NCI-H446 (cell line): ENCODE measurements at places on chromosomes 2 and 18.
A peak's percentile ranks its signal among the peaks of the same experiment; 100 is the strongest.

DNA sequence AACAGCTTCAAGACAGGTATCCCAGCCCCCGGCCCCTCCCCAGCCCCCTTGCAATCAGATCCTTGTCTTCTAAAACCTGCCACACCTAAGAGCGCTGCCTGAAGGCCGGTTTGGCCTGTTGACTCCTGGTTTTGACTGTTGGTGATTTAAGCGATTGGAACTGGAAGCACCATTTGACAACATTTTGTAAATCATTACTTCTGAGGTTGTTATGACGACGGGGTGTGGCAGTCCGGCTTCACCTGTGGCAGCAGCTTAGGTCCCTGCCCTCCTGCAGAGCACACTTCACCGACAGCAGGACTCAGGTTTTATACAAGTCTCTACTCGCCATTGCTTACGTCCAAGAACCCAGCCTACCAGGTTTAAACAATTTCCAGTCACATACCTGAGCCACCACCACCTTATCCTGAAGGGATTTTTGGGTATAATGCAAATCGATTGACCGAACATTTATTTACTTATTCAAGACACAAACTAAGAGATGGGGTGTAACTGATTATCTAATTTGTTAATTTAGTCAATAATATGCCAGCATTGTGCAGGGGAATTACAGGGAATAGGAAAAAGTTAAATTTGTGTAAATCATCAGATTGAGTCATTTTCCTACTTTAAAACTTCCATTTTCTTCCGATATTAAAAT is 707 bp upstream of the DGUOK start:
- no peak for DNase-seq

DNA sequence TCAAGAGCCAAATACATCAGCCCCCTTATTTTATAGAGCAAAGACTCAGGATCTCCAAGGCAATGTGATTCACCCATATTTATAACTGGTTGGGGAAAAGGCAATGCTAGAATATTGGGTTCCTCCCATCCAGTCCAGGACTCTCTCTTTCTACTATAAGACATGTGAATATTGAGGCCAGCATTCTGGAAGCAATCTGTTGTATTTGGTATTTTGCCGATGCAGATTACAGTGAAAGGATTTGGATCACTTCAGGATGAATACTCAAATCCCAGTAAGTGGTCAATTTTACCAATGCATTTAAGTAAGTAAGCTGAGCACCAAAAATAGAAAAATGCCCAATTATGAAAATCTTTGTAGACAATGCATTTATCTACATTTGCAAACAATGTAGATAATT is 1834.7 kb upstream of the PIK3C3 start:
- no peak for DNase-seq

DNA sequence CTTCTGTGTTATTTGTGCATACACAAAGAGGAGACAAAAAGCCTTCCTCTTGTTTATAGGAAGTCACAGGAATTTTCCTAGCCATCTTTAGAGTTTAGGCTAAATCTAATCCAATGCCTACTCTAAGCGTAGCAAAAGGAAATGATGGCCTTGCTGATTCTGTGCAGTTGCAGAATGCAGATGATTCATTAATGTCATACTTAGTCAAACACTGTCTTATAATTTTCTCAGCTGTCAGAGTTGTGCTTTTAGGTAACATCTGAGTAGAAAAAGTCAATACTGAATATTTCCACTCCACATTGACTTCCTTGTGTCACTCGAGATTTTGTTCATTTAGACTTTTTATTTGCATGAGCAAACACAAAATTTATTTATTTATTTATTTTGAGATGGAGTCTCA is 157.9 kb upstream of the FOSL2 start:
- no peak for DNase-seq

- DNase-seq, result no peak
Measured at GRCh38 chr2:21256006-21256405, 132.2 kb downstream of the TDRD15 start.

DNA sequence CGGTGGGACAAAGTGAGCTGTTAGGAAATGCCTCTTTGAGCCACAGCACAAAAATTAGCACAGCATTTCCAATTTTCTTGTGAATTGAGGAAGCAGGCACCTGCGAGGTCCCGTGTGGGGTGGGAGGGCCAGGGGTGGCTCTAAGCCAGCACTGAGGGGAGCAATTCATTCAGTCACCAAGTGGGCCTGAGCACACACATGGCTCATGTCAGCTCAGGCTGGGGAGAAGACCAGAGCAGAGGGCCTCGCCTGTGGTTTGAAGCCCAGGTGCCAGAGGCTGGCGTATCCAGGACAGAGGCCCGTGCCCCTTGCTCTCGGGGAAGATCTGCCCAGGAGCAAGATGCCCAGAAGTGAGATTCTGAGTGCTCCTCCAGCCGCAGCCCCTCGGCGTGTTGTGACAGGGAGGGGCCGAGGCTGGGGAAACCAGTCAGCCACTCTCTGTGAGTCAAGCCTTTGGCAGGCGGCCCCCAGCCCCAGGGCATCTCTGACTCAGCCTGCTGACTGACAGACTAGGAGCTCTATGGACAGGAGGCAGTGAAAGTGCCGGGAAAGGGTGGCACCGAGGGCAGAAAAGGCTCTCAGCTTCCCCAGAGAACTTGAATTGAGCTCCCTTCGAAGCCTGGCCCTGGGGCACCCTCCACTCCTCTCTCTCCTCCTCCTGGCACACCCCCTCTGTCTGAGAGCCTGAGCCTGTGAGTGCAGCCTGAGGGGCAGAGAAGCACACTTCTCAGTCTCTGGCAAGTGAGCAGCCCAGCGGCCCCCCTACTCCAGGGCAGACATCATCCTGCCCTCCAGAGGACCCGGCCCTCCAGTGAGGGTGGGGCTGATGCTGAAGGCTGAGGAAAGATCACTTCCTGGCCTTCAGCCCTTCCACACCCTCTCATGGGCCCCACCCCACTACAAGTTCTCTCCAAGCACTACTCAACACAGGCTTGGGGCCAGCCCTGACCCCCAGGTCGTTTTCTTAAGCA is 32.3 kb downstream of the CYP26B1 start:
- peak; percentile 83 for DNase-seq

DNA sequence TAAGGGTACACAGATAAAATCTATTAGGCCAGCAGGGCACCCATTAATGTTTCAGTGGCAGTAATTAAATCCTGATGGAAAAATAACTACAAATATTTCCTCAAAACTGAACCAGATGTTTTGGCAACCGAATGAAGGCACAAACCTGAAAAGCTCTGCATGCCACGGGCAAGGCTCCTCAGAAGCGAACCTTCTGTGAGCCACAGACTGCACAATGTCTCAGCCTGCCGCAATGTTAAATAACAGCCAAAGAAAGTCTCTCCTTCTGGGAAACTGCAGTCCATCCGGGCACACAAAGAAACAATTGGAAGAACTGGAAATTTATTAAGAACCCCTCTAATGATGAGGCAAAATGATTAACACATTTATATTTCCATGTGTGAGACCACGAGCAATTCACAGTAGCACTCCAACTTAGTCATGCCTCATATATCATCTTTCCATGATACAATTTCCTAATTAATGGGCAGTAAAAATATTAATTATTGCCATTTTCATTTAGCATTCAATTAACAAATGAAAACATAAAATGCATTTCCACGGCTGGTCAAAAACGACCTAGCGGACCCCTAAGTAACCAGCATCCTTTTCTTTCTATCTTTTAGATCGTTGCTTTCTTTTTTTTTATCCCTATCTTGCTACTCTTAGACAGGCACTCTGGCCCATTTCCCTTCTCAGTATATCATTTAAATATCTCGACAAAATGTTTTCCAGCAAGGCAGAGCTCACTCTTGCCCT is 237.5 kb downstream of the EPHA4 start:
- no peak for DNase-seq

GRCh38 chr2:38665854-38666555 is at the start of gene GALM:
Gene GALM (plus strand): TSS chr2:38666114. CDS start chr2:38666162, 48 bp downstream.
- no peak for DNase-seq

DNA sequence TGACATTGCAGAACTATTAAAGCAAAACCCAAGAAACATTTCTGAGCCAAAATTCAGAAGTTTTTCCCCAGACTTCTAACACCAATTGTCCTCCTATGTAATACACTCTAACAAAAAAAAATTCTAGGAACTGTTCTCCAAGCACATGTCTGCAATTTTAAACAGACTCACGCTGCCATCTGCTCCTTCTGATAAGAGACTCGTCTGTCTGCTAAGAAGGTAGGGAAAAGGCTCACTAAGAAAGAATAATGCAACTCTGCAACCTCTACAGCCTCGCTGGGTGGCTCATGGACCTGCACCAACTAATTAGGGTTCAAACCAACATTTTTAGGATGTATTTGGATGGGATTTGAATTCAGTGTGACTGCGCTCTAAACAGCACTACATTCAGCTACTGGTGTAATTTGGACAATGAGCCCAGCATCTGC is 366.5 kb downstream of the DSC3 start:
- DNase-seq, result no peak

DNA sequence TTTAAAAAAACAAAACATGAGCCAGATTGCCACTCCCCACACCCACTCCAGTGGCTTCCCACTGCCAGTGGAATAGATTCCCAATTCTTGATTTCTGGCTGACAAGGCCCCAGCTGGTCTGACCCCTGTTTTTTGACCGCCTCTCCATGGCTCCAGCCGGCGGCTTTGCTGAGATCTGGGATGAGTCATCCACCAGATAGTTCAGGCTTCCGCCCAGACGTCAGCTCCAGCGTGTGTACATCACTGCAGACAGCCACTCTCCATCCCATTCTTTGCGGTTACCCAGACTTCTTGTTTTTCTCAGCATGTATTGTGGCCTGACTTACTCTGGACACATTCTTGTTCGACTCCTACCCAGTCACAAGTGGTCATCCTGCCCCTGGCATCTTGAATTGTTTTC is 227.9 kb downstream of the GBX2 start:
- no peak for DNase-seq

GRCh38 chr2:181807526-181807925 is 84.0 kb upstream of the ITPRID2 start:
- DNase-seq, result no peak

DNA sequence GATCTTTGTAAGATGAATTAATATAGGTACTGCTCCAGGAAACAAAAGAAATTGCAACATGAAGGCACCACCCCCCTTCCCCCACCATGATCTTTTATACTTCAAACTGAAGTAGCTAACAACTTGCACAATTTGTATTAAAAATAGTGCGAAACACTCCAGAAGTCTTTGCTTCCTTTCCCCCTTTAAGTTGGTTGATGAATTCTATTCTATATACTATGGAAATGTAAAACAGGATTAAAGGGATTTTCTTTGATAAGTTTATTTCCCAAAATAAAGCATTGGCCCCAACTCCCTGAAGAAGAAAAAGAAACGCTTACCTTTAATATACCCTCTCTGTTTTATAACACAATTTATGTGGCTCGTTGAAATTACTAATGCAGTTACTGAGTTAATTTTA is 227.1 kb downstream of the ARHGAP15 start:
- DNase-seq, result no peak

- no peak for DNase-seq
Measured at GRCh38 chr18:57207124-57207916, 60.4 kb downstream of the BOD1L2 start.

GRCh38 chr18:489244-490023 is 11.1 kb downstream of the COLEC12 start:
- DNase-seq, result no peak

GRCh38 chr18:63185984-63186383 is 133.6 kb downstream of the BCL2 start:
- DNase-seq, result no peak

- DNase-seq, result no peak
Measured at GRCh38 chr18:8443505-8443904, 165.7 kb upstream of the RAB12 start.

DNA sequence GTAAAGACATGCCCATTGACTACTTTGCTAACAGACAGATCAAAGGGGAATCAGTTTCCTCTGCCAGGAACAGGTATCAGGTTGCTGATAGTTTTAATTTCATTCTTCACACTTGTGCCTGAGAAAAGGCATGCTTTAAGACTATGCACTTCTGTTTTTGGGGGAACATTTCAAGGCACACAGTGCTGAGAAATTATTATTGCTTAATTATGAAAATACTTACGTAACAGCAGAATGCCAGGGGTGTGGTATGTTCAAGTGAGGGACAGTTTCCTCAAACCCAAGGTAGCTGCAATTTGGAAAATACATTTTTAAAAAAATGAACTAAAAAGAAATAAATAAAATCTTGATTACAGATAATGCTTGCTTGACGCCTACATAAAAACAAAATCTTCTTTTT is 1746.1 kb upstream of the PIK3C3 start:
- DNase-seq, result no peak

DNA sequence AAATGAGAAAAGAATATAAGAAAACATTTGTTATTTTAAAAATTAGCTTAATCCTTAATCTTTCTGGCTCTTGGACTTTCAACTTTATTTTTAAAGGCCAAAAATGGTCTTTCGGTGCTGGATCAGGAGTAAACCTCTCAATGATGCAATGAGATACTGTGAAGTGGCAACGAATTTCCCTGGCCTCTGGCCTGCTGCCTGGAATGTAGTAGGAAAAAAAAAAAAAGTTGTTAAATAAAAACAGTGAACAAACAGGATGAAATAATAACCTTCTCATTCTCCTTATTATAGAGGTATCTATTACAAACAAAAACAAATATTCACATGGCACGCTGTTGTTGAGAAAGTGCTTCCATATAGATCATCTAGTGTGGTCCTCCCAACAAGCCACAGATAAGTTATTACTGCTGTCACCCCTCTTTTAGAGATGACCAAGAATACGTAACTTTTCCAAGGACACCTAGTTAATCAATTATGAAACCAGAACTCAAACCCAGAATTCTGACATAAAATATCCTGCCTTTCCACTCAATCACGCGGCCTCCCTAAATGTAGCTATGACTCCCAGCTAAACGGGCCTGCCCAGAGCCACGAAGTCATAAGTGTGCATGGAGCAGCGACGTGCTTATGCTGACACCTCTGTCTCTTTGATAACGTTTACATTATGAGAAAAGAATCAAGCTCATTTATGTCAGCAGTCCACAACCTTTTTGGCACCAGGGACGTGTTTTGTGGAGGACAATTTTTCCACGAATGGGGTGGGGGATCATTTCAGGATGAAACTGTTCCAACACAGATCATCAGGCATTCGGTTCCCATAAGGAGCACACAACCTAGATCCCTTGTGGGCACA is 170.9 kb downstream of the BCL2 start:
- no peak for DNase-seq

- DNase-seq, result peak; percentile 51
Measured at GRCh38 chr18:52903857-52904256, 563.9 kb downstream of the DCC start.

DNA sequence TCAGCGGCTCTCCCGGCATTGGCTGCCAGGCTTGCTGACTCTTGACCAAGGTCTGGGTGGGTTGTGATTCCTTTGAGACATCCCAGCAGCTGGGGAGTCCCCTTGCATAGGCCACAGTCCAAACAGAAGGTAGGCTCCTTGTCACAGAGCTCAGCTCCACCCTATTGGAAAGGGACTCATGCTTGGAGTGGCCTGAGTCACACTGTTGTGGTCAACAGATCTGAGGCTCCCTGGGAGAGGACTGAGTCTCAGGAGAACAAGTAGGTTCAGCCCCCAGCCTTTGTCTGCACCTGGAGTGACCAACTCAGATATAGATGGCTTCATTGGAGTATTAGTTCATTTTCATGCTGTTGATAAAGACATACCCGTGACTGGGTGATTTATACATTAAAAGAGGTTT is 32.1 kb upstream of the SH3BP4 start:
- DNase-seq, result no peak

- DNase-seq, result no peak
Measured at GRCh38 chr2:189260361-189260814, 80.8 kb upstream of the COL5A2 start.

- no peak for DNase-seq
Measured at GRCh38 chr2:192585418-192585817, 390.7 kb upstream of the TMEFF2 start.
